ENCODE measurements at places on chromosomes 11 and 22. TPM values are rescaled to one million over a fixed set of nuclear protein-coding genes. Genes with fewer than 3 reads are reported as not detected.

DNA sequence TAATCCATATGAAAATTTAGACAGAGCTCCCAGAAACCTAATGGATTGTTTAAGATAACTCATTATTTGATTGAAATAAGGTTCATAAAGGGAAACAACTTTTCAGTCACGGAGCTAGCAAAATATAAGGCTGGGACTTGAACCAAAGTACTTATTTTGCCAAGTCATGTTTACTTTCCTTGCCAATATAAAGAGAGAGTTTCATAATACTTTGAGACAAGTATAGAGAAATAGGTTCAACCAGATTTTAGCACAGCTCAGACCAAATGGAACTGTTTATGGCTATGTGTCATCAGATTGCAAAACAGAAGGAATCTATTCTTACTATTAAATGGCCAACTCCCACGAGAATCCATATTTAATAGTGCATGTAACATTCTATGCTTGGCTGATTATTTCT, 1517.5 kb upstream of the TENM4 start:
- DNase-seq, result no peak

DNA sequence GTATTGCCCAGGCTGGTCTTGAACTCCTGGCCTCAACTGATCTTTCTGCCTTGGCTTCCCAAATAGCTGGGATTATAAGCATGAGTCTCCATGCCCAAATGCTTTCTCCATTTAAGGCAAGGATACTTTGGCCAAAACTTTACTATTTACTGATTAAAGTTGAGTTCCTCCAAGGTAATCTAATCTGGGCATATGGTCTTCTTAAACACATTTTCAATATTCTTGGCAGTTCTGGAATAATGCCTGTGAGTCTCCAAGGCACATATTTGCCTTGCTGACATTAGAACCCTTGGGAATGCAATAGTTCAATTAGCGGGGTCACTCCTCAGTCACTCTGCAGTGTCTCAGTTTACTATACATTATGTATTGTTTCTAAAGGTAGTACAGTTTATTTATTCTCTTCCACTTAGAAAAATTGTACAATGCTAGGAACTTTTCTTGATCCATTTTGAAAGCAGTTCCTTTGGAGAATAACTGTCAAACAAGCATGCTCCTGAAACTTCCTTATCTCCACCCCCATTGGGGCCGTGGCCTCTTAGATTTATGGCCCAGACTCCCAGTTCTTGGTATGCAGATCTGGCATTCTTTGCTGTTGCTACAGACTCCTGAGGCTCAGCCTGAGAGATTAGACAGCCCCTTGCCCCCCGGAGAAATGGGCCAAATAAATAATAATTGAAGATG, 13.1 kb upstream of the RAB38 start:
- DNase-seq, result no peak

- DNase-seq, result no peak
These were observed 72.1 kb upstream of the TENM4 start for GRCh38 chr11:79512706-79513469.

DNA sequence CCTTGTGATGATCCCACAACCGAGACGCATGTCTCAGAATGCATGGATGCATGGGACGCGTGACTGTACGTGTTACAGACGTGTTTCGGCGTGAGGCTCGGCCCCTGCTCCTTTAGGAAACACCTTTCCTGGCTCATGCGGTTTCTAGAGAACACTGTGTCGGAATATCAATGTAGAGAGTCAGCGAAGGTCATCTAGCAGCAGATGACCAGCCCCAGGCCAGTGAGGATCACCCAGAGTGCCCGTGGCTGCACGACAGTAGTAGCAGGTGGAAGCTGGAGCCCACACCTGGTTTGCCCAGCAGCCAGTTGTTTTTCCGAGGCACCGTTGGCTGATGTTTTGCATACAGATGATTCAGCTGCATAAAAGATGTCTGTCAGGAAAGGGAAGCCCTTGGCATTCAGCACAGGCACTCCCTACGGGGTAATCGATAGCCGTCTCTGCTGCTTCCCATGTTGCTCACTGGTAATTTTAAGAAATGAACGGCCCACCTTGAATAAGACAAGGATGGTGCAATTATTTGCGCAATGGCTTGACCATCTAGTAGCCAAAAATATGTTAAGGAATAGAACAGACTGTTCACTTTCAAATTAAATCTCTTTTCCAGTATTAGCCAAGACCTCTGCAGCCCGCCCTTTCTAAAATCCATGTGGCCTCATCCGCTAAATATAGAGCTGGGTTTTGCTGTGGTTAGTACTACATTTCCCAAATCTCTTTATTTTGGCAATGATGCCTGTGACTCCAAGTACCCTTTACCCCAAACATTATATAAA, 1.1 kb upstream of the CLTCL1 start:
- peak; percentile 26 for DNase-seq

- no peak for DNase-seq
These were observed 15.1 kb downstream of the UQCR10 start for GRCh38 chr22:29782061-29782845.

GRCh38 chr11:57248780-57249383, 11.8 kb upstream of the APLNR start:
- peak; percentile 40 for DNase-seq

DNA sequence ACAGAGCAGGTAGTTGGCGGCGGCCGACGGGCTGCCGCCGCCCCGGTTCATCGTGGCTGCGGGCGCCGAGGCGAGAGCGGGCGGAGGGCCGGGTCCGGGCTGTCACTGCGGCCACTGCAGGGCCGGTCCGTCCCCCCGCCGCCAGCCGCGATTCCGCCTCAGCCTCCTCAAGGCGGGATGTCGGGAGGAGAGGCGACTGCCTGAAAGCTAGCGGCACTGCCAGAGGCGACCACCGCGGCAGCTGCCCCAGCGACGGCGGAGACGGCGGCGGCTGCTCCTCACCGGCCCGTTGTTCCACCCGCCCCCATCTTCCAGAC, 234 bp downstream of the SESN3 start:
- DNase-seq, result no peak

- DNase-seq, result peak; percentile 94
These were observed 49.7 kb upstream of the TTLL12 start for GRCh38 chr22:43236411-43237166.

DNA sequence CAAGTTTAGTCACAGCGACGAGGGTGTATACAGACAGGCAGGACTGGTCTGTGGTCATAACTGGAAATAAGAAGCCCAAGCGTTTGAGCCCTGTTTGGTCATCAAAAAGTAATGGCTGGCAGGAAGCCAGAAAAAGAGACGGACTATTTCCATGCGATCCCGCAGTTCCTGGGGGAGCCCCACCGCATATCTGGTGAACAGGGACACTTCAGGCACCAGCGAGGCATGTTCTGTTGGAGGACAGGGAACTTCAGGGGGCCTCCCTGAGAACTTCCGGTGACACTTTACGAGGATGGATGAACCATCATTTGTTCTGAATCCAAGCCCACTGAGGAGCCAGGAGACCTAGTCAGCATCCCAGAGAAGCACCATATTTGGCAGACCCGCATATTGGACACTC, 29.7 kb upstream of the TRIM29 start:
- no peak for DNase-seq

DNA sequence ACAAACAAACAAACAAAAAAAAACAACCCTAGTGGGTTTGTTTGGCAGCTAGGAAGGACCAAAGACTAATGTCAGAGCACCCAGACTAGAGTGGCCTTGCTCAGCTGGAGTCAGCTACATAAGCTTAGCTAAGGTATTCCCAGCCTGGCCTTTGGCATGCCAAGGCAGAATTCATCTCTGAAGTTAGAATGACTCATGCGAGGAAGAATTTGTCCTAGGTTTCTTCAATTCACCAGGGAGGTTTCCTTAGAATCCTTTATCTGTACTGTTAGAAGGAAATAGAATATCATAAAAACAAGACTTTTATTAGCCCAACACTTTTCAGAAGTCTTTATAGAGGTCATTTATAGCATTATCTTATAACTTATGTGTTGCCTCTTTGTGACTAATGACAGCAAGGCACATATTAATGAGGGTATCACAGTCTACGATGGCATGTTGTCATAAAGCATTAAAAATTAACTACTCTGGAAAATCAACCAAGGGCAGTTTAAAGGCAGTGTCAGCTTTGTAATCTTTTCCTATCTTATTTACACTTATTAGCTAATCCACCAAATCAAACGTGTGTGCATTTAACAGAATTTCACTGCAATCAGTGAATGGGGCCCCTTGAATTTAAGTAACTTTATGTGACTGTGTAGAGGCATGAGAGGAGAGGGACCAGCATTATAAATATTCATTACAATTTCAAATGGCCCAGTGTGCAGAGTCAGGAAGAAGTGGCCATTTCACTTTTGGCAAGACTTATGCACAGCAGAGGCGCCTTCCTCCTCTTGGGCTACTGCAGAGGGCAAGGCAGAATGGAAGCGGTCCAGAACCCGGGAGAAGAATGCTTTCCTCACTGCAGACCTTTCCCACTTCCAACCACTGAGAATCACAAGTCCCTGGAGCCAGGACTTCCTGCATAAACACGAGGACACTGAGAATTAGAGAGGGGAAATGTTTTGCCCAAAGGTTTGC, 36.3 kb downstream of the SLC5A1 start:
- DNase-seq, result no peak

GRCh38 chr11:28697920-28698827, 590.0 kb downstream of the METTL15 start:
- DNase-seq, result peak; percentile 16

GRCh38 chr11:46686886-46687795, 13.3 kb downstream of the ARHGAP1 start:
- DNase-seq, result no peak

- DNase-seq, result no peak
These were observed 124.4 kb downstream of the CTTN start for GRCh38 chr11:70522593-70523311.

DNA sequence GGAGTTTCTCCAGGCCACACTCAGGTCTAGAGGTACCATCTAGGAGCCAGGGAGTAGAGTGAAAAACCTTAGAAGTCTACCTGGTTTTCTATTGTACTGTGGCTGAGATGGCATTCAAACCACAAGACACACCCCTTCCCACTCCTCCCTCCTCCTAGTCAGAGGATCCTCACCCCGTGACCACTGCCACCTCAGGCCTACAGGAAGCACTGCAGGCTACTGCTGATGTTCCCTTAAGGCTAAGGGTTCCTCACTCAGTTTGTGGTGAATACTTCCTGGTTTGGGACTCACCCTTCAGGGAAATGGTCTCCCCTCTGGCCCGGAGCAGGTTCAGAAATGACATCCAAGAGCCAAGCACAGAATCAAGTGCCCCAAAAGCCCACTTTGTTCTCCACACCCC, 1293.9 kb downstream of the JRKL start:
- DNase-seq, result no peak

GRCh38 chr11:92130421-92130831, 94.2 kb upstream of the FAT3 start:
- no peak for DNase-seq

DNA sequence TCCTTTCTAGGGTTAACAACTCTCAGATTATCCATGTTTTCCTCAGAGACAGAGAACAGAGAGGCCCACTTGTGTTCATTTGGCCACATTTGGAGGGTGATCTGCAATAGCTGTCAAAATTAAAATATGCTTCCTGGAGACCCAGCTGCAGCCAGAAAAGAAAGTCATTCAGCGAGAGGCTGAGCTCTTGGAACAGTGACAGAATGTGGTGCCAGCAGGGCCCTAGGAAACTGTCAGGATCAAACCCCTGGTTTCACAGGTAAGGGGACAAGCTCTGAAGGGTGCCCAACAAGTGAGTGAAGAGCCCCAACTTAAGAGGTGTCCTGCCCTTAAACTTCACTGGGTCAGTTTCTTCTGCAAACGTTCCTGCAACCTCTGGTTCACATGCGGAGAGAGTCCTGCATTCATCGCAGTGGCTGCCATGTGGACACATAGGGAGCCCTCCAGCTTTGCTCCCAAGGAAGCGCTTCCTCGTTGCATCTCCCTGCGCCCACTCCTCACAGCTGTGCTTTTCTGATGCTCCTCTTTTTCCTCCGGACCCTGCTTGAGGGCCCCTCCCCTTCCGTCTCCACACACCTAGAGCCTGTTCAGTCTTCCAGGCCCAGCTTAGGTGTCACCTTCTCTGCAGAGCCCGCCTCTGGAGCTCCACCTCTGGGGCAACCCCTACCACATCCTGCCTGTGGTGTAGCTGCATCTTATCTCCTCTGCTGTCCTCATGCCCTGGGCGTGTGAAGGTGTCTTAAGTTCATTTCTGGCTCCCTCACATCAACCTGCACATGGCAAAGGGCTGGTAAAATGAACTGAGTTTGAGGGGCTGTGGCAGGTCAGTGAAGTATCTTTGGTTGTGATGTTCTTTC, 3.9 kb downstream of the UCP3 start:
- DNase-seq, result no peak

- no peak for DNase-seq
These were observed 2.8 kb downstream of the GALNT18 start for GRCh38 chr11:11618973-11619435.

- DNase-seq, result peak; percentile 13
These were observed 3.2 kb upstream of the KLHDC7B start for GRCh38 chr22:50542416-50542927.

RIBC2 gene
- 0.74 TPM for total RNA-seq

CADM1 gene
- 15.7 TPM for total RNA-seq

HSPB2 gene
- not detected for total RNA-seq

SBF1 gene
- 28.5 TPM for total RNA-seq

MRGPRF gene
- total RNA-seq, result 80.2 TPM

PANX2 gene
- total RNA-seq, result 1.9 TPM

BCO2 gene
- total RNA-seq, result 2.9 TPM

TENM4 gene
- 107 TPM for total RNA-seq

DDI1 gene
- not detected for total RNA-seq

CYB5R2 gene
- 11.8 TPM for total RNA-seq

Measured in ovary (tissue), 10 donors.